ENCODE measurements at places on chromosomes 7 and 10.

DNA sequence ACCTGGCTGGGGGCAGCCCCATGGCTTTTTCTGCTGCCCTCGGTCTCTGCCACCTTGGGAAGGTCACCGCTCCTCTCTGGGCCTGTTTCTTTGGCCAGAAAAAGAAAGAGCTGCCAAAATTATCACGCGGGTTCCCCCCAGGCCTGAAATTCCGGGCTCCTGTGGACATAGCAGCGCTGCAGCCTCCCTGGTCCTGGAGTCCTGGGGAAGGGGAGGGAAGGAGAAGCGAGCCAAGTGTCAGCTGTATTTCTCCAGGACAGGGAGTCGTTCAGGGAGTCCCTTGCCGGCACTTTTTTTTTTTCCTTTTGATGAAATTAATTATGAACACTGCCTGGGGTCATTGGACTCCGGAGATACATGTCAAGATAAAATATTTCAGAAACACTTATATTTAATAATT, 152.3 kb upstream of the GPR26 start:
- no peak for DNase-seq

DNA sequence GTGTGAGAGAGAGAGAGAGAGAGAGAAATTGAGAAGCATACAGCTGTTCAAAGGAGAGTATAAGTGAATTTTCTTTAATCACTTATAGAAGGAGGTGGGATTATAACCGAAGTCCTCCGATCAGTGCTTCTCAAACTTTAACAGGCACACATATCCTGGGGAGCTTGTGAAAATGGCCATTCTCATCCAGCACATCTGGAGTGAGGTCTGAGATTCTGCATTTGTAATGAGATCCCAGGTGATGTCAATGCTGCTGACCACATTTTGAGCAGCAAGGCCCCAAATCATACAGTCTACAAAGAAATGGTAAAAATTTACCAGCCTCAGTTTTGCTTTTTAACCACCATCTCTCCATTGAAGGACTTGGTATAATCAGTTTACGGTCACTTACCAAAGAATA, 219.0 kb downstream of the PTEN start:
- no peak for DNase-seq

DNA sequence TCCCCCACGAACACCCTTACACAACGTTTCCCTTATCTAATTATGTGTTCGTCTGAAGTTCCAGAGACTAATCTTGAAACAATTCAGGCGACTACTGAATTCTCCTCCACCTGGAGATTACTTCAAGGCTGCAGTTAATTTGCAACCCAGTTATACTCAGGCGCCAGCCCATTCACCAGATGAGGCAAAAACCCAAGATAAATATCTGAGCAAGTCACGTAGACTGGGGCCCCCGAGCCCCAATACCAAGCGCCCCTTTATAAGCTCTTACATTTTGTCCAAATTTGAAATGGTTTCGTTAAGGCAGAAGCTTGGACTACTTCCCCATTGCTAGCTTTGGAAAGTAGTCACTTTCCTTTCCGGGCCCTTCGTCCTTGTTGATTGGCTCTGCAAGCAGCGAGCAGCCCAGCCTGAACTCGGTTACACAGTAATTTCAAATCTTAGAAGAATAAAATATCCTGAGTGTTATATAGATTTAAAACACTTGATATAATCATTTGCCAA, 1.2 kb downstream of the TPK1 start:
- DNase-seq: peak; percentile 53

GRCh38 chr10:77756319-77757232, 119.0 kb upstream of the KCNMA1 start:
- DNase-seq: peak; percentile 14

GRCh38 chr7:121603886-121604285, 207.8 kb upstream of the FAM3C start:
- no peak for DNase-seq

DNA sequence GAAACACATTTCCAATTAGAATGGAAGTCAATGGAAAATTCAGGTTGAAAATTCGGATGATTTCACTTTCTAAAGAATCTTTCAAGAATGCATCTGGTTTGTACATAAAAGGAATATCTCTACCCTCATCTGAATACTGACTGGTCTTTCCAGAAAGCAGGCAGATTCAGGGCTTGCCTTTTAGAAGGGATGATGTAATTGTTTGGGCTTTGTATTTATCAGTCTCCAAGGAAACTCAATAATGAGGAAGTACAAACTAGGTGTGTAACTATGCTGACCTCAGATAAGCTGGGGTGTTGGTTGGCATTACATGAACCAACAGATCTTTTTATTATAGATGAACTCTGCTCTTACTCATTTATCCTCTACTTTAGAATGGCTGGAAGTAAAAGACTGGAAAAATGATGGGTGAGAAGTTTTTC, 24.1 kb downstream of the PDLIM1 start:
- DNase-seq: no peak

GRCh38 chr7:46764100-46764936, 817.6 kb downstream of the TNS3 start:
- no peak for DNase-seq

DNA sequence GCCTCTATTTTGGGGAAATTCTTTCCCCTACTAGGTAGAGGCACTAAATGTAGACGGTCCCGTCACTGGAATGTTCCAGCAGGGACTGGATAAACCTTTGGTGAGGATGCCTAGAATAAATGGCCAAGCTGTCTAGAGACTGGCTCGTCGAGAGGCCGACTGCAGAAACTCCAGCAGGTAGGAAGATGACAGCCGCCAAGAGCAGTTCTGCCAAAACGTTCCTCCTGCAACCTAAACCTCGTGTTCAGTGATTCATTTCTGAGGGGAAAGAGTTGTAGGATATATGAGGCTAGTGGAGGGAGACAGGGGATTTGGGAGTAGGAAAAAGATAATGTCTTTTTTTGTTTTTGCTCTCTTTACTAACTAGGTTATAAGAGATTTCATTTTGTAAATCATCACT, 184.7 kb upstream of the GDF10 start:
- no peak for DNase-seq

GRCh38 chr7:111987115-111987826, 218.9 kb downstream of the DOCK4 start:
- no peak for DNase-seq

GRCh38 chr7:24979470-24979862, 512 bp downstream of the OSBPL3 start:
- no peak for DNase-seq

DNA sequence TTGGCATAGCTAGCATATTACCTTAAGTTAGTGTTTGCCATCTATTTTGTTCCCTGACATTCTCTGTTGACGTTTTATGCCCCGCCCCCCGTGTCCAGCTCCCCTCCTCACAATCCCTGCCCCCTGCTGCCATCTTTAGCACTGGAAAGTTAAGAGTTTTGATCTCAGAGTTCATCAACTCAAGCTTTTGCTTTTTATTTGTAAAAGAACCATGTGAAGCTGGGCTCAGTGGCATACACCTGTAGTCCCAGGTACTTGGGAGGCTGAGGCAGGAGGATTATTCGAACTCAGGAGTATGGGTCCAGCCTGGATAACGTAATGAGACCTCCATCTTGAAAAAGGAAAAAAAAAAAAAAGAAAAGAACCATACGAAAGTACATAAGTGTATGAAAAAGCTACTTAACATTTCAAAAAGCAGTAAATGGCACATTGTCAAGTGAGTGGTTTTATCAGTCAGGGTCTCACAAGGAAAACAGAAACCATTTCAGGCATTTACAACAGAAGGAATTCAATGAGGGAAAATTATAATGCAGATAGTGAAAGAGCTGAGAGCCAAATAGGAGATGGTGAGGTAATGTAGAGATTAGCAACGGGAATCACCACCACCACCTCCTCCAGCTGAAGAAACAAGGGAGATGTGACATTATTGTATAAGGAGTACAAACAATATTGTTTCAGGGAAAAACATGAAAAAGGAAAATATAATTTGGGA, 64.9 kb downstream of the MCU start:
- DNase-seq: no peak

GRCh38 chr10:17383801-17384555, 70.4 kb downstream of the ST8SIA6 start:
- no peak for DNase-seq

DNA sequence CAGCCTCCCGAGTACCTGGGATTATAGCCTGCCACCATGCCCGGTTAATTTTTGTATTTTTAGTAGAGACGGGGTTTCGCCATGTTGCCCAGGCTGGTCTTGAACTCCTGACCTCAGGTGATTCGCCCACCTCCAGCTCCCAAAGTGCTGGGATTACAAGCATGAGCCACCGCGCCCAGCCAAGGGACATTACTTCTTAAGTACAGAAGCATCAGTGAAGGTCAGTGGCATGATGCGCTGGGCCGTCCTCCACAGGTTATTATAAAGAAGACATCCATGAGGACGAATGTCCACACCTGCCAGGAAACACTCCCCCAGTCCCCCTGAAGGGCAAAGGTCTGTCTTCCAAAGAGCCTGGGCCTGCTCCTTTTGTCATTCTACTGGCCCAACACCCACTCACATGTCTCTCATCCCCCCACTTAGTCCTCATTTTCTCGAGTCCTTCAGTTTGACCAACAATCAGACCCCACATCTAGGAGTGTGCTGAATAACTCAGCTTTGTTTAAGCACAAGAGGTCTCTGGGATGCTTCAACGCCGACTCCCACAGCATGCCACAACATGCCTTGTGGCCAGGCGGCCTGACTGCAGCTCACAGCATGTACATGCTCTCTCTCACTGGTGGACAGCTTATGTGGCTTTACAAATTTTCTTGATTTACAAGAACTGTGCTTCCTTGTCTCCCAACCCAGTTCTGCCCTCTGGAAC, 73.0 kb downstream of the CTBP2 start:
- DNase-seq: no peak

DNA sequence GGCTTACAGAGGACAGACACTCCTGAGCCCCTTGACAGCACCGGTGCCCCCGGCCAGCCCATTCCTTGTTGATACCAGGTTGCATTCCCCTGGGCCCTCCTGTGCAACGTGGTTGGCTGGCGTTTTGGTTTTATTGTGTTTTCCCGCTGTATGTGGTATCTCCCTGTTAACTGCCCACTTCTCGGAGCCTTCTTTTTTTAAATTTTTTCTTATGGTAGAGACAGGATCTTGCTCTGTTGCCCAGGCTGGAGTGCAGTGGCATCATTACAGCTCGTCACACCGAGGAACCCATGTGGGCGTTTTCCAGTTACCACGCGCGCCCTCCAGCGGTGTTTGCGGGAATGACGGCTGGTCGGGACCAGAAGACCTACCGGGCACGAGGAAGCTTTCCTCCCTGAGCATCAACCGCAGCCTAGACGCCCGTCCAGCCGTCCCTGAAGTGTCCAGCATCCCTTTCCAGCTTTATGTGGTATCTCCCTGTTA, 16.9 kb upstream of the ZFAND2A start:
- DNase-seq: peak; percentile 72

DNA sequence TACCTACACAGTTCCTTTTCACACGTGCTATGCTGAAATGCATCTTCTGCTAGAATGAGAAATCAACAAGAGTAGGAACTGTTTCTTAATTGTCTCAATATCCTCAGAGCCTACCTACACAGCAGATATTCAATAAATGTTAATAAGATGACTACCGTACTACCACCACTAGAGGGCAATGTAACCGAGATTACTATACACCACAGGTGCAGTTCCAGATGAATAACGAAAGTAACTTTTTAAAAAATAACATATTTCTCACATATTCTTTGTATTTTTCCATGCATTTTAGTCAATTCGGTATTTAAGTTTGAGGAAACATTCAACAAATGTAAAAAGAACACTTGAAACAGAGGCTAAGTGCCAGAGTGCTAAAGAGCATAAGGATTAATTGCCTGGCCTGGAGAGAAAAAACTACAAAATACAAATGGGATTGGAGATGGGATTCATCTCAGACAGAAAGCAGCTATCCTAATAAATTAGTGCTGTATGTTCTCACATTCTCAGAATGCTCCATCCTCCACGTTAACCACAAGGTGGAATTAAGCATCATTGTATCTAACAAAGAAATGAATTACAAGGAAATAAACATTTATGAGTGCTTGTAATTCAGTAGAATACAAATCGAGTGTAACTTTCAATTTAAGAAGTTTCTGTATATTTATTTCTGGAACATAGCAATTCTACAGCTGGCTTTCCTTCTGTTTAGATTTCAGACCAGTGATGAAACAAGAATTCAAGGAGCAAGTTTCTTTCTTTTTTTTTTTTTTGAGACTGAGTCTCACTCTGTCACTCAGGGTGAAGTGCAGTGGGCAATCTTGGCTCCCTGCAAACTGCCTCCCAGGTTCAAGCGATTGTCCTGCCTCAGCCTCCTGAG, 20.3 kb upstream of the HECTD2 start:
- peak; percentile 72 for DNase-seq

- DNase-seq: no peak
These were observed 116.1 kb upstream of the CDCA7L start for GRCh38 chr7:22061775-22062174.

DNA sequence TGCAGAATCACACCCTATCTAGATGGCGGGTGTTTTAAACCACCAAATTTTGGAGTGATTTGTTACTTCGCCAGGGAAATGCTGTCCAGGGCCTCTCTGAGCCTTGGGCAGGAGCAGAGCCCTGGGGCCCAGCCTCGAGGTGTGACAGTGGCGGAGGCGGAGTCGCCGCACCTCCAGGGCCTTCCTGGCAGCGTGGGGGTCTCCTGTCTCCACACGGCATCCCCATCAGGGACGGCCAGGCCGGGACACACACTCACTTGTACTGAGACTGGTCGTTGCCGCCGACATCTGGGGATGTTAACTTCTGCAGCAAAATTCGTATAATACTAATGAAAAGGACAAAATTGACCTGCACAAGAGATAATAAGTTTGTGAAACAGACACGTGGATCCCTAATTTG, 110.7 kb downstream of the VIPR2 start:
- no peak for DNase-seq

- no peak for DNase-seq
These were observed 395.8 kb upstream of the NPVF start for GRCh38 chr7:25624051-25624450.

Measured in NCI-H1694 treated with DMSO at 0.1 percent for 48 hours (cell line).